Hematopoietic multipotent progenitor cell treated with erythropoietin and hydrocortisone succinate and interleukin-3 and kit ligand, for 4 days (in vitro differentiated cells): ENCODE measurements at places on chromosomes 4 and X.

DNA sequence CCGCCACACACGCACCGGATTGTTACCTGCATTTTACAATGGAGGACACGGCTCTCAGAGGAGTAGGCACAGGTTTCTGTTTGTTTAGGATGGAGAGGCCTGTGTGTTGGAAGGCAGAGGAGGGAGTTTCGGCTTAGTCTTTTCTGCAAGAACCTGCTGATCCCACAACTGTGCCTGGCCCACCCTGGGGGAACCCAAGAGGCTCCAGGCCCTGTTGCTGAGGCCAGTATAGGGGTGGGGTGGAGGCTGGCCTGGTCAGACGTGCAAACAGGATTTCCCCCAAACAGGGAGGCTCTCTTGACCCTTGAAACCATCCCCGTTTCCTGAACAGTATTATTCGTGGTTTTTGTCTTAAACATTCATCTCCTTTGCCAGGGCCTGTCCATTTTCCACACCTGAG lies 772 bp upstream of the SLC49A3 start:
- DNase-seq, result no peak

DNA sequence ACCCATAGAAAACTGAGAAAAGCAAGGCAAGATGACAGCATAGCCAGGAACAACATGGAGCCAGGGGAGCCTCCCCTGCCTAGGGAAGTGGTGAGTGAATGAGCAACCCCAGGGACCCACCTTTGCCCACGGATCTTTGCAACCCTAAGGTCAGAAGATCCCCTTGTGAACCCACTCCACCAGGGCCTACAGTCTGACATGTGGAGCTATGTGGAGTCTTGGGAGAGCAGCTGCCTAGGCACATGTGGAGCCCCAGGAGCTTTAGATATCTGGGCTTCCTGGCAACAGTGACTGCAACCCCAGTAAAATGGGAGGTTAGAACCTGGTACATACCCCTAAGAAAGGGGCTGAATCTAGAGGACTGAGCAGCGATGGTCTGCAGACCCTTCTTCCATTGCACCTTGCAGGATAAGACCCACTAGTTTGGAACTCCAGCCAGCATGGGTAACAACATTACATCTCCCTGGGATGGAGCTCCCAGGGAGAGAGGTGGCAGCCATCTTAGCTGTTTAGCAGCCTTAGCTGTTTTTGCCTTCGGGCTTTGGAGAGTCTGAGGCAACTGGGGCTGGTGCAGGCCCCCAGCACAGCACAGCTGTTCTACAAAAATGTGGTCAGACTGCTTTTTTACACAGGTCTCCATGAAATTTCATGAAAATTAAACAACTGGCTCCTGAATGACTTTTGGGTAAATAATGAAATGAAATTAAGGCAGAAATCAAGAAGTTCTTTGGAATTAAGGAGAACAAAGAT lies 104.7 kb upstream of the TRIM2 start:
- DNase-seq, result no peak

- no peak for DNase-seq
These were observed 392.8 kb downstream of the RAPGEF2 start for GRCh38 chr4:159495515-159496236.

GRCh38 chr4:8308144-8308543 lies 38.6 kb downstream of the HTRA3 start:
- DNase-seq, result no peak

DNA sequence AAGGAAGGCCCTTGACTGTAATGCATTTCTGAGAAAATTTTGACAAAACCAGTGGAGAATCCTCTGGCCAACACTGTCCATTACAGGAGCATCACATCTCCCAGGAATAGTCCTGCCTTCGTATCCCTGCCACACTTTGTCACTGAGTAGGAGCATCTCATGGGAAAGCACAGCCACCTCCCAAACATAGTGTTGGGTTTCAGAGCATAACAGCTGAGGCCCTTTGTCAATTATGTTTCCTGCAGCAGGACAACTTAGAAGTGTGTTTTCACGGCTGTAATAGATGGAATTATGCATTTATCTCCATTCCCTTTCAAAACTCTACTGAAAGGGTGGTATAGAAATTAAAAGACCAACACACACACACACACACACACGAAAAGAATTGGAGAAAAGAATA lies 91.1 kb upstream of the SMAD1 start:
- DNase-seq, result no peak

DNA sequence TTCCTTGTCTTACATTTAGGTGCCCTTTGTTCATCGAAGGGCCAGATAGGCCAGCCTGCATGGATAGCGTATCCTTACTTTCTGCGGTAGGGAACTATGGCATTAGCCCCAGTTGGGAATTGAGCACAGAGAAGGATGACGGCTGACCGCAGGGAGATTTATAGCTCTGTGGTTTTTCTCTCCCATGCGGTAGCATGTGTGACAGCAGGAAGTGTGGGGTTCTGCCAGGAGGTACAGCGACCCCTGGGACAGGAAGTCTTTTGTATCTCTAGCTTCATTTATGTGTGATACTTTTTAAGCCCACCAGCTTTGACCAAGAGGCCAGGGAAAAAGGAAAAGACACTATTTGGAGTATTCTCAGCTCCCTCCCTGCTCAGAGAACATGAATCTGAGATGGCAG lies 33.1 kb downstream of the GAB3 start:
- DNase-seq, result peak; percentile 87

DNA sequence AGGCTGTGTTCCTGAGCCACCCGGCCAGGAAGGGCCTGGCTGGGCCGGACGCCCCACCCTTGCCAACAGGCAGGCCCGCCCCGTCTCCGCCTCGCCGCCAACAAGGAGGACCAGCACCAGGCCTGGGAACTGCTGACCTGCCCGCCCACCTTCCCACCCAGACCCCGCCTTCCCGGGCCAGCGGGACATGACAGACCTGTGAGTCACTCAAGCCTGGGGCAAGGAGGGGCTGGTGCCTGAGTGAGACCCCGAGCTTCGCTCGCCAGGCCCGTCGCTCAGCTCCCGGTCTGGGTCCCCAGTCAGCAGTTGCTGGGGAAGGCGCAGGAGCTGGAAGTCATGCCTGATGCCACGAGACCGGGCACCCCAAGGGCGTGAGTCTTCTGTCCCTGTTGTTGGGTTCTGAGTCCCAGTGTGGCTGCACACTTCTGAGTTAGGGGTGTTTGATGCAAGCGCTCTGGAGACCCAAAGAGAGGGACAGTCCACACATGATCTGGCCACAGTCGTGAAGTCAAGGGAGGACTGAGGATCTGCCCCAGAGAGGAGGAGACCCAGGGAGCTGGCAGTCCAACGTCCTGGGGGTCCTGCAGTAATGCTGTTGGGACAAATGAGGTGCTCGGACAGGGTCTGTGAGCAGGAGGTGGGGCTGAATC lies at the start of gene DNASE1L1:
TSS of gene DNASE1L1 (minus strand) at position 33 of the 650 bp plus-strand sequence. CDS start 3,686 bp downstream, outside the sequence.
- DNase-seq, result peak; percentile 91

GRCh38 chrX:103536071-103536470 lies 16.8 kb upstream of the RAB40A start:
- DNase-seq, result no peak

DNA sequence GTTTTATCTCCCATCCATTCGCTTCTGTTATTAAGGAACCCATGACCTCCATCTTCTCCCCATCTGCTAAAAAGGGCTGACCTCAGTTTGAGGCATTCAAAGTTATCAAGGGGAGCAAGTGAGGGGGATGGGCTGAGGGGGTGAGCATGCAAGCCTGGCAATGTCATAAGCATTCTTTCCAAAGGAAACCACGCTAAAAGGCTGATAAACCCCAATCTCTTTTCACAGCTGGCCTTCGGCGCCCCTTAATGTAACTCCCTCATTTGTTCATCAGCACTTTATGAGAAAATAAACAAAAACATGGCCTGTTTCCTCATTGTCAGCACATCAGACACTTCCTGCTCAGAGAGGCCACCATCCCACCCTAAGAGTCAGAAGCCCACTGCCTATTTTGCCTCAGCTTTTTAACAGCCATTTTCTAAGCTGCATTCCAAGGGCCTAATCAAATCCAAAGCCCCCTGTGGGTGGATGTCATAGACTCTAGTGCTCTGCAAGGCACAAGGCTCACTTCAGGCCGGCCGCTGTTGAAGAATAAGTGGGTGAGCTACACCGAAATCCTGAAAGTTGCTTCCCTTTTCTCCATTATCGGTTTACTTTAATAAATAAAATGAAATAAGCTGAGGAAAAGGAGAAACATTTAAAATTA lies 92.0 kb upstream of the SRD5A3 start:
- DNase-seq, result peak; percentile 77

DNA sequence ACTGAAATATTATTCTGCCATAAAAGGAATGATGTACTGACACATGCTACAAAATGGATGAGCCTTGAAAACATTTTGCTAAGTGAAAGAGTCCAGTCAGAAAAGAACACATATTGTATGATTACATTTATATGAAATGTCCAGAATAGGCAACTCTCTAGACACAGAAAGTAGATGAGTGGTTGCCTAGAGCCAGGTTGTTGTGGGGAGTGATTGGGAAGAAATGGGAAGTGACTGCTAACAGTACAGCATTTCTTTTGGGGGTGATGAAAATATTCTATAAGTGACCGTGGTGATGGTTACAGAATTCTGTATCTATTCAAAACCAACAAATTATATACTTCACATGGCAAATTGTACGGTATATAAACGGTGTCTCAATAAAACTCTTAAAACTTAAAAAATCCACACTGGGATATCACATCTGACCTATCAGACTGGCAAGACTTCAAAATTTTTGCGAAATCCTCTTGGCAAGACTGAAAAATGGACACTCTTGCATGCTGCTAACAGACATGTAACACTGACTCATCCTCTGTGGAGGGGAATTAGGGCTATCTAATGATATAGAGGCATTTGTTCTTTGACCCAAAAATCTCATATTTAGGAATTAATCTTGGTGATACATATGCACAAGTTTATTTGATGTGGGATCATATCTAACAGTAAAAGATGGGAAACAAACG lies 71.8 kb downstream of the FAM13A start:
- DNase-seq, result peak; percentile 13

DNA sequence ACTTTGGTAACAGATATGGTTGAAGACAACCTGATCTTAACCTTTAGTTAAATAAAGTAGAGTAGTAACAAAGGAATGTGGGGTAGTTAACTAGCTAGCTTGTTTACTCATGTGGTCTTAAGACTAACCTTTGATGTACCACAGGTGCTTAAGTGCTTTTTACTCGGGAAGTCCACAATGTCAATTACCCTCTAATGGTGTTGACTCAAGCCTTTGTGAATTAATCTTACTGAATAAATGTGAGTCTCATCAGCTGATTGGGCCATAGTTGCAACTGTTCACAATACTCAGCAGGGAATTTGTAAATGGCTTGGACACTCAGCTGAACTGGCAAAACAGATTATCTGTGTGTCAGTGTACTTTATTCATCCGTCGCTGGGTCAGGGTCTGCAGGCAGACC lies 119.0 kb upstream of the UGT8 start:
- no peak for DNase-seq

- peak; percentile 48 for DNase-seq
These were observed 89.8 kb upstream of the ETNPPL start for GRCh38 chr4:108852691-108853090.

- DNase-seq, result no peak
These were observed 50.5 kb downstream of the SLC4A4 start for GRCh38 chr4:71389149-71389827.

GRCh38 chr4:98046665-98047064 lies 96.6 kb downstream of the STPG2 start:
- DNase-seq, result no peak

- DNase-seq, result no peak
These were observed 106.1 kb downstream of the EFNB1 start for GRCh38 chrX:68934922-68935321.

- DNase-seq, result no peak
These were observed 108.4 kb upstream of the ZCCHC13 start for GRCh38 chrX:74195605-74196004.
